Endodermal cell (in vitro differentiated cells): ENCODE measurements at places on chromosomes 13 and 19. TPM values are rescaled to one million over a fixed set of nuclear protein-coding genes. Genes with fewer than 3 reads are reported as not detected.

Gene SIGLECL1
- total RNA-seq = not detected in 3 replicates

Gene ZNF91
- 61.1 and 66.9 TPM in 2 replicates for total RNA-seq

Gene IGSF23
- total RNA-seq = not detected in 3 replicates

Gene PTH2
- not detected in 2 replicates for total RNA-seq

Gene ZNF560
- not detected in 2 replicates for total RNA-seq

Gene NUCB1
- 206 to 223 TPM (median 222 TPM) in 3 replicates for total RNA-seq

Gene LILRB2
- not detected in 2 replicates for total RNA-seq

GRCh38 chr19:54133312-54133956 is 4.1 kb upstream of the CNOT3 start:
- peak; percentile 90 for DNase-seq

DNA sequence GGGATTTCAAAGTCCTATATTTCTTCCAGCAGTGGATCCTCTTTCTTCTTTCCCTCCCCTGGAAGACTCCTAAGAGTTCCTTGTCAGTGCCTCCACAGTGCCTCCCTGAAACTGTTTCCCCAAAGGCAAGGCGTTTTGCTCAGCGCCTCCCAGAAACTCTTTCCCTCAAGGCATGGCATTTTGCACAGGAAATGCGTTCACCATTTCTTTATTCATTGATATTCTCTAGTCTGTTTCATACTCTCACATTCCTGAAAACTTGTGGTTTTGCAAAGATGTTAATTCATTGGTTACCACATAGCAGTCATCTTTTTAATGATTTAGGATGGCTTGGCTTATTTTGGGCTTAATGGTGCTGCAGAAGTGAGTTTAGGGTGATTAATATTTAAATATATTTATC is 177.3 kb upstream of the SLC10A2 start:
- no peak for DNase-seq

DNA sequence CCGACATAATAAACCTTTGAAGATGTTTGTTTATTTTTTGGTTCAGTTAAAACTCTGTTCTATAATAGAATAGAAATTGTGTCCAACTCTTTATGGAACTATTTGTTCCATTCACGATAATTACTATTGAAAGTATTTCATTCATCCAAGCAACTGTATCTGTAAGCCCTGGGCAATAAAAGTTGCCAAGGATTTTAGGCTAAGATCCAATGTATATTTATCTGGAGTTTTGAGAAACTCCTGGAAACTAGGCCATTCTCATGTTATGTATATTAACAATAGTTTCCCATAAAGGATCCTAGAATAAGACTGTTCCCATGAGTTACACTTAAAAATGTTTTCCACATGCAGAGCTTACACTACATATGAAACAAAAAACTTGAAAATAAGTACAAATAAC is 261.6 kb downstream of the SLITRK6 start:
- no peak for DNase-seq

GRCh38 chr19:8257052-8257443 is 47.9 kb downstream of the CERS4 start:
- no peak for DNase-seq

DNA sequence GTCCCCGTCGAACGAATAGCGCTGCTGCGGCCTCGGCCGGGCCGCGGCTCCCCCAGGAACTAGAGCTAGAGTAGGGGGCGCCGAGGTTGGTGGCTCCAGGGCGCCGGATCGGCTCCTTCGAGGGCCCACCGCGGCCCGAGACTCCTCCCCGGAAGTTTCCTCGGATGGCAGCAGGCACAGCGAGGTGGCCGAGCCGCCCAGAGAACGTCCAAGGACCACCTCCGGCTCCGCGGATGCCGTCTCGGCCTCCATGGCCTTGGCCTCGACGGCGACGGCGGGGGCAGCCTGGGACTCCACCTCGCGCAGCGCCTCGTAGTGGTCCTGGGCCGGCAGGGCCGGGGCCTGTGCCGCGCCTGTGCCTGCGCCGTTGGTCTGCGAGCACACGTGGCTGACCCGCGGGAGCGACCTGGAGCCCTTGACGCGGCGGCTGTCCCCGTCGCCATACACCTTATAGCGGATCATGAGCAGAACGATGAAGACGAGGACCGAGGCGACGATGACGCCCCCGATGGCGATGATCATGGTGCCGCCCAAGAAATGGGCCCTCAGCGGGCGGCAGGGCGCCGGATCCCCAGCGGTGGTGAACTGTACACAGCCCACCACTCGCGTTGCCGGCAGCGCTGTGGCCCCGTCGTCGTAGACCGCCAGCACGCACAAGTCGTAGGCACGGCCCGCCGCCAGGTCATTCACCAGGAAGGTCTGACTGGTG is 11.8 kb downstream of the IFNL1 start:
- peak; percentile 83 for DNase-seq

GRCh38 chr19:58395220-58395978 is at the start of gene RNF225:
Gene RNF225 (plus strand): TSS chr19:58395656. CDS start chr19:58396090, 434 bp downstream.
- DNase-seq = peak; percentile 87

- DNase-seq = peak; percentile 52
Observed at GRCh38 chr13:34847766-34848165, 94.3 kb upstream of the NBEA start.

GRCh38 chr19:46618670-46619231 is 6.1 kb downstream of the PTGIR start:
- no peak for DNase-seq

DNA sequence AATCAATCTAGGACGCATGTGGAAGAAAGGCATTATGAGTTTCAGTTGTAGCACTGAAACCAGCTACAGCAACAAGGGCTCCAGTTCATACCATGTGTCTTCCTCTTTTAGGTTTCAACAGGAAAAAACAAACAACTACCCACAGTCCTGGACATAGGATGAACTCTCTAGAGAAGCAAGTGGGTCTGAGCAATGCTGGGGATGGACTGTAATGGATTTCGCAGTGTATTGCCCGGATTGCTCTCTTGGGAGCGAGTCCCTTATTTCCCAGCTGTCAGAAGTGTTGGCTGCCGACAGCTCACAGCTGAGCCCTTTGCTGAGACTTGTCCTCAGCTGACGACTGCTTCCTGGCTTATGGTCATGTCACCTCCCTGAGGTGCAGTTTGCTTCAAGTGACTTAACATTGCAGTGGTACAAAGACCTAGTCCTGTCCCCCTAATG is 12.1 kb upstream of the MYCBP2 start:
- DNase-seq = no peak

DNA sequence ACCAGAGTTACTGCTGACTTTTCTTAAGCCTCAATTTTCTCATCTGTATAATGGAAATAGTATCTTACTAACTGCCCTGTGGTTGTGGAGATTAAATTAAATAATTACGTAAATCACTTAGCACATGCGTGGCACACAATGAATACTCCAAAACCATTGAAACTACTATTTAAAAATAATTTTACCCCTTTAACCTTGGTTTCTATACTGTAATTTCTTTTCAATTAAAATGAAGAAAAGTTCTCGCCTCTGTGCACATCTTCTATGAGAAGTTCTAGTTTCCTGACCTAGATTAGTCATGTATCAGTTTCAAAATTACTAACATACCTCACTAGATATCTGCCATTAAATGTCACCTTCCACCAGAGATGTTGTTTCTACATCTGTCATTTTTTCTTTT is 5.7 kb downstream of the SLITRK1 start:
- no peak for DNase-seq

GRCh38 chr19:58154287-58154678 is 3.7 kb upstream of the ZNF329 start:
- no peak for DNase-seq

DNA sequence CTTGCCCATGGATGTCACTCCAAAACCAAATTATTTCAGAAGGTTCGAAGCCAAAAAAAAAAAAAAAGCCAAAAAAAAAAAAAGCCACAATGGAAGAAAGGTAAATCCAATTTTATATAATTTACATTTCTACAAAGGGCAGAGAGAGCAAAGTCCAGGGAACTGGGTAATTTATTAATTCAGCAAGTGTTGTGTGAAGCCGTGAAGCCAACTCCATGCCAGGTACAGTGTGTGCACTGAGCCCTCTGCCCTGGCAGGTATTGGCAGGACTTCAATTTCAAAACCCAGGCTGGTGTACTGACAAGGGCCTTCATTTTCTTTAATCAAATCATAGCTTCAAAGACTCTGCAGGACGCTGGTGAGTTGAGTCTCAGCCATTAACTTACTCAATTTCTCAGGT is 5.5 kb upstream of the RFPL4A start:
- DNase-seq = no peak

DNA sequence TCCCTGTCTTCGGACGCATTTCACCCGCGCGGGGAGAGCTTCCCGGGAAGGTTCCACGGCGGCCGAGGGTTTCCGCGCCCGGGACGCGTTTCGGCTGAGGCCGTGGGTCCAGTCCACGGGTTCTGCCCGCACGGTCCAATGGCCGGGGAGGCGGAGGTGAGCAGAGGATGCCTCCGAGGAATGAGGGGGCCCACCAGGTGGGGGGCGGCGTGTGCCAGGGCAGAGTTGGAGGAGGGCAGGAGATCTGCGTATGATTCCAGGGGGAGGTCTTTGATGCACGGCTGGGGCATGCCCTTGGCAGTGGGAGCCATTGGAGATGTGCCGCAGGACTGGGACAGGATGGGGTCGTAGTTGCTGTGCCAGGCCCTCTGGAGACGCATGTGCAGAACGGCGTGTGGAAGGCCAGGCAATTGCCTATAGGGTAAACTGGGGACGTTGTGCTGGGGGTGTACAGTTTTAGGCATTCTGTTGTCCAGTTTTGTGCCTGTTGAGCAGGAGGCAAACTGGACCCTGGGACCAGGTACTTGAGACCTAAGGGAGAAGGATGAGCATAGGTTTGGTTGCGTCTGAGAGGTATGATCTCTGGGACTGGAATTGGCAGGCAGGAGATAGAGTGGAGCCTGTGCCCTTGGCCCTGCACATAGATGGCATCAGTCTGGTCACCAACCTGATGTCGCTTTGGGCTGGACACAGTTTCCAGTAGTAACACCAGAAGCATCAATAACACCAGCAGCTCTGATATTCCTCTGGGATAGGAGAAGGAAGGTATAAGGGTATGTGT is 751 bp downstream of the ZNF584 start:
- peak; percentile 65 for DNase-seq

- no peak for DNase-seq
Observed at GRCh38 chr13:73278186-73278585, 219.4 kb downstream of the KLF5 start.

DNA sequence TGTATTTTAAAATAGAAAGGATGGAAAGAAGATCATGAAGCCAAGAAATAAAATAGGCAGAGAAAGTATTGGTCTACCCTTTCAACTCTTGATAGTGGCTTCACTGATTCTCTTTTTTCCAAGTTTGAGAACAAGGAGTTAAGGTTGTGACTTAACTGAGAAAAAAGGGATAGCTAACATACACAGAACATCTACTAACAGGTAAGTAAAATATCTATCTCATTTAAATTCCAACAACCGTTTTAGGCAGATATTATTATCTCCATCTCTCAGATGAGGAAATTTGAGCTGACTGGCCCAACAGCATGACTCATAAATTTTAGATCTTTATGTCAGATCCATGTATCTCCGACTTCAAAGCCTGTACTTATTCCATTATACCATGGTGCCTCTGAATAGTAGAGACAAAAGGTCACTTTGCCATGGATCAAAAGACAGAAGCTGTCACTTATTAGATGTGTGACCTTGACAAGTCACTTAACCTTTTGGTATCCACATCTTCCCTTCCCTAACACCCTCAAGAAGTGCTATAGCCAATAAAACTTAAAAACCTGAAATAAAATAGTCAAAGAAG is 152.1 kb downstream of the DACH1 start:
- no peak for DNase-seq

- DNase-seq = no peak
Observed at GRCh38 chr13:46906405-46906804, 9.6 kb upstream of the HTR2A start.

DNA sequence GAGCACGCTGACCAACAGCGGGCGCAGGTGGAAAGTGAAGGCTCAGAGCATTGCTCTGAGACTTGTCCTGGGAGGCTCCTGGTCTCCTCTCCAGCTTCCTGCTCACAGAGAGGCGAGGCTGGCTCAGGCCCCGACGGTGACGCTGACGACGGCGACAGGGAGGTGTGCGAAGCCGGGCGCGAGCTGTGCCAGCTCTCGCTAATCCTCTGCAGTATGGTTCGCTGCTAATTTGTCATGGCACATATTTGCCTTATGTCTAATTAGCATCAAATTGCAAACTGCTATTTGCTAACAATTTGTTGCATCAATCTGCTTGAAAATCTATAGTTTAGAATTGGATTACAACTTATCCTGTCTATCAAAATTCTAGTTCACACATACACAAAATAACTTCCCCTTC is 469.8 kb upstream of the ZNF507 start:
- DNase-seq = no peak

- DNase-seq = peak; percentile 84
Observed at GRCh38 chr19:54415208-54415900, at the start of gene TTYH1. Gene TTYH1 (plus strand): TSS chr19:54415464. CDS start chr19:54415553, 89 bp downstream.

DNA sequence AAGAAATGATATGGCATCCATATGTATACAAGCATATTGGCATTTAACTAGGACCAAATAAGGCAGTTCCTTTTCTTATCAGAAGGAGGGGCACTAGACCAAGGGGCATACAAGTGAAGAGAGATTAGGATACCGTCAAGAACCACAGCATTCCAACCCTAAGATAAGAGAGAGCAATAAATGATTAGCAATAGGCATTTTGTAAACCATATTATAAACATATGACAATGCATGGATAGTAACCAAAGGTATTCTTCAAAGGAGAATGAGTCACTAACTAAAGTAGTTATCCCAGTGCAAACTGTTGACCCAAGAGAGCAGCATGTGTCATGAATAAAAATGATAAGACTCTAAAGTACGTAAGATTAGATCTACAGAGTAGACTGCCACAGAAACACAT is 500.9 kb upstream of the HTR2A start:
- no peak for DNase-seq

DNA sequence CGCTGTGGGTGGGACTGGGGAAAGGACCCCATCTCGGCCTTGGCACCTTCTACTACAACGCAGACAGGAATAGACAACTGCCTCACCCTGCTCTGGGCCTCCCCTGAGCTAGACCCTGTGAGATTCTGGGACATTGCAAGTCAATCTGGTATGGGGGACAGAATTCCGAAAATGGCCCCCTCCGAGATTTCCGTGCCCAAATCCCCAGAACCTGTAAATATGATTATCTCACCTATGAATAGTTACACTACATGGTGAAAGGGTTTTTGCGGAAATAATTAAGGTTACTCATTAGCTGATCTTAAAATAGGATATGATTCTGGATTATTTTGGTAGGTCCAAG is 618 bp upstream of the ZBTB45 start:
- no peak for DNase-seq

GRCh38 chr19:7480970-7481255 is 7.9 kb downstream of the PEX11G start:
- no peak for DNase-seq

GRCh38 chr19:41848666-41849065 is 3.8 kb downstream of the DMRTC2 start:
- DNase-seq = no peak

GRCh38 chr19:55491546-55492360 is 3.5 kb downstream of the SSC5D start:
- no peak for DNase-seq
